Femur (tissue), 1 donor: ENCODE measurements at places on chromosomes 6 and 20.

GRCh38 chr6:35500782-35501181, 3.9 kb upstream of the TEAD3 start:
- DNase-seq, result no peak

- peak; percentile 53 for DNase-seq
Observed at GRCh38 chr20:62666736-62667529, 24.6 kb downstream of the SLCO4A1 start.

DNA sequence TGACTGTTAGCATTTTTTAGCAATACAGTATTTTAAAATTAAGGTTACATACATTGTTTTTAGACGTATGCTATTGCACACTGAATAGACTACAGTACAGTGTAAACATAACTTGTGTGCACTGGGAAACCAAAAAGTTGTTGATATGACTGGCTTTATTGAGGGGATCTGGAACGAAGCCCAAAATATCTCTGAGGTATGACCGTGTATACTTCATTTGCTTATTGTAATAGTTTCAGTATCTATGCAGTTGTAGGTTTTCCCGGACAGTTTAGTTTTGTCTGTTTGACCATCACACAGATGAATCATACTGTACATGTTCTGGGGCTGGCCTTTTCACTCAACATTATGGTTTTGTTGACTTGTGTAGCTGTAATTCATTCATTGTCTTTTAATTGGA, 6.9 kb upstream of the ZBTB12 start:
- no peak for DNase-seq

- DNase-seq, result no peak
Observed at GRCh38 chr6:146297815-146298214, 245.8 kb upstream of the RAB32 start.

GRCh38 chr6:167654389-167654788, 172.3 kb upstream of the AFDN start:
- no peak for DNase-seq

DNA sequence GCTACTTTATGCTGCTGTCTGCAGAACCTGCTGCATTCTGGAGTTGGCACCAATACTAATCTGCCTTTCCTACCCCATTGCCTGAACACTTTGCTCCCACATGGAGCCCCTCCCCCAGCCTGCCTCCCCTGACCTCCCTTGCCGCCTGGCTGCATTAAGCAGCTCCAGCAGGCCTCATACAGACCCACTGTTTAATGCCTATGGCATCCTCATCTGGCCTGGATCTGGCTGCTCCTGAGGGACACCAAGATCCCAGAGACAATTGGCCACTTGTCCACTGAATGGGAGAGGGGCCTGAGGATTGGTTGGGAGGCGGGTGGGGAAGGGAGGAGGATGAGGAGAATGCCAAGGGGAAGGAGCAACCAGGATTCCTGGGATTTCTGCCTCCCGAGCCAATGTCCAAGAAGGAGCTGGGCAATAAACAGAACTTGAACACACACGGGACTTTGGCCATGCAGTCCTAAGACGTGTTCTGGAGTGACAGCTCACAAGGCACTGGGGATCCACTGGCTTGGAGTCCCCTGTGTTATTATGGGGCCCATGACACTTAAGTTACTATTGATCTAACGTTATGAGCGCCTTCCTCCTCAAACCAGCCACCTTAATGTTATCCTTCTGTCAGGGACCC, 10.4 kb upstream of the KCNK5 start:
- DNase-seq, result peak; percentile 39

- no peak for DNase-seq
Observed at GRCh38 chr6:125446011-125446410, 144.2 kb upstream of the HDDC2 start.

DNA sequence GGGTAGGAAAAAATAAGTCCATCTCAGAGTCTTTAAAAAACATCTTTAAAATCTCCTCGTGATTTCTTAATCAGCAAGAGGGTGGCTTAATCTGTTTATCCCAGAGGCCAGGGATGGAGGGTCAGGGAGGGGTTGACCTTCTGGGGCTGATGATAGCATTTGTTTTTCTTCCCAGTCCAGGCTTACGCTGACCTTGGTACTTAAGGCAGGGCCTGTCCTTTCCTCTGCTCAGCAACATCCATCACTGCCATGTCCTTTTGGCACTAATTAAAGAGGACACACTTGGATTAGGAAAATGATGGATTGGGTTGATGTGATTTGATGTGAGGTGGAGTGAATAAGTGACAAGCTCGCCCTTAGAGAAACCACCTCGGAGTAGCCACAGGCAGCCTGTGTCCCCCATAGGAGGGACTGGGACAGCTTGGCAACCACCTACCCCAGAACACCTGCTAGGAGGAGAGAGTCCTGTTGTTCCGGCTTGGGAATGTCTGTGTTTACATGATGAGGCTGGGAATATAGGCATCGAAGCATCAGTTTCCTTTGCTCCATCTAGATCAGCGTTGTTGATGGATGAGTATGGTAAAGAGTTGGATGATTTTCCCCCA, 44.2 kb downstream of the PHACTR3 start:
- DNase-seq, result no peak

GRCh38 chr6:129959358-129959930, 58.9 kb upstream of the L3MBTL3 start:
- DNase-seq, result no peak

DNA sequence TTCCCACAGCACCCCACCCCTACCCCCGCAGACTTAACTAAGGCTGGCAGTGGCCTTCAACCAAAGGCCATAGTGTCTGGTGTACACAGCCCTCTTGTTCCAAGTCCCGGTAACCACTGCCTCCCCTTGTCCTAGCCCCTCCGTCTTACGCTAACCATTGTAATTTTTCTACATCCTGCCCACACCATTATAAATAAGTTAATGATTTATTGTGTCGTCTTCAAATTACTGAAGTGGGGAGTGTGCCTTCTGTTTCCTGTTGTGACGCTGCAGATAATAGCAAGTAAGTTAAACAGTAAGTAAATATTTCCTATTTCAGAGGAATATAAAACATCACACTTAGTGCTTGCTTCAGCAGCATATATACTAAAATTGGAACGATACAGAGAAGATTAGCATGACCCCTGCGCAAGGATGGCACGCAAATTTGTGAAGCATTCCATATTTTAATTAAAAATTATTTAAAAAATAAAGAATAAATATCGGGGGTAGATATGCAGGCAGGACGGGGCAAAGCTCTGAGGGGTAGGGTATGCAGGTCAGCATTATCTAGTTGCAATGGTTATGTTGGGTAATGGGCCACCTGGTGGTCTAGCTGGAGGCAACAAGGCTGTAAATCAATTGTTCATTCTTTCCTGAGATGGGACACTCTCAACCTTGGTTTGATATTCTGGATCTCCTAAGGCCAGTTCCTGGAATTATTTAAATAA, 15.1 kb downstream of the SRSF6 start:
- no peak for DNase-seq

- DNase-seq, result no peak
Observed at GRCh38 chr6:140533526-140533925, 1159.1 kb upstream of the CITED2 start.

GRCh38 chr6:167937948-167938911, 59.2 kb upstream of the KIF25 start:
- DNase-seq, result no peak

GRCh38 chr20:6341491-6341890, 218.7 kb upstream of the FERMT1 start:
- DNase-seq, result no peak

- no peak for DNase-seq
Observed at GRCh38 chr6:38877721-38878120, 162.6 kb downstream of the DNAH8 start.

DNA sequence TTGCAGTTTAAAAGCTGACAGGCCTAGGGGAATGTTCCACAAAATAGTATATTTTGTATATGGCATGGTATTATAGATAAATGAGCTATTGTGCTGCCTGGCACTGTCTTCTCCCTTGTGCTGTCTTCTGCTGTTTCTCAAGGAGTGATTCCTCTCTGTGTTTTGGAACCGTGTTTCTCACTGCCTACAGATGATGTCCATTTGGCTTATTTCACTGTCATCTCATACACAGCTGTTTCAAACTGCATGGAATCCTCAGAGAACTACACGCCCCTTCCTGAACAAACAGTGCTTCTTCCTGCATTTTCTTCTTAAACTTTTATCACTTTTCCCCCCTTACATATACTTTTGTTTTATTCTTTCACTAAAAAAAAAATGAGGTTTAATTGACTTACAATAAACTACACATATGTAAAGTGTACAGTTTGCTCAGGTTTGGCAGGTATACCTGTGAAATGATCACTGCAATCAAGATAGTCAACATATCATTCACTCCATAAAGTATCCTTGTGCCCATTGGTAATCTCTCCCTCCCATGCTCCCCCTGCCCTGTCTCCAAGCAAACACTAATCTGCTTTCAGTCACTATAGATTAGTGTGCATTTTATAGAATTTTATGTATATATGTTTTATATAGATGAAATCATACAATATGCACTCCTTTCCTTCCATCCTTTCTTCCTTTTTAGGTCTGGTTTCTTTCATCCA, 43.0 kb downstream of the CBFA2T2 start:
- no peak for DNase-seq

- DNase-seq, result no peak
Observed at GRCh38 chr6:132481189-132481588, 31.7 kb downstream of the STX7 start.

- DNase-seq, result no peak
Observed at GRCh38 chr6:90080876-90081481, 186.7 kb downstream of the GJA10 start.

GRCh38 chr6:41685641-41686380, 47.5 kb downstream of the MDFI start:
- no peak for DNase-seq

GRCh38 chr6:82245376-82245775, 2.2 kb downstream of the IBTK start:
- no peak for DNase-seq

- peak; percentile 77 for DNase-seq
Observed at GRCh38 chr20:50762435-50763220, 31.2 kb downstream of the PARD6B start.

- DNase-seq, result peak; percentile 66
Observed at GRCh38 chr20:37336369-37337207, 9.4 kb upstream of the SRC start.

DNA sequence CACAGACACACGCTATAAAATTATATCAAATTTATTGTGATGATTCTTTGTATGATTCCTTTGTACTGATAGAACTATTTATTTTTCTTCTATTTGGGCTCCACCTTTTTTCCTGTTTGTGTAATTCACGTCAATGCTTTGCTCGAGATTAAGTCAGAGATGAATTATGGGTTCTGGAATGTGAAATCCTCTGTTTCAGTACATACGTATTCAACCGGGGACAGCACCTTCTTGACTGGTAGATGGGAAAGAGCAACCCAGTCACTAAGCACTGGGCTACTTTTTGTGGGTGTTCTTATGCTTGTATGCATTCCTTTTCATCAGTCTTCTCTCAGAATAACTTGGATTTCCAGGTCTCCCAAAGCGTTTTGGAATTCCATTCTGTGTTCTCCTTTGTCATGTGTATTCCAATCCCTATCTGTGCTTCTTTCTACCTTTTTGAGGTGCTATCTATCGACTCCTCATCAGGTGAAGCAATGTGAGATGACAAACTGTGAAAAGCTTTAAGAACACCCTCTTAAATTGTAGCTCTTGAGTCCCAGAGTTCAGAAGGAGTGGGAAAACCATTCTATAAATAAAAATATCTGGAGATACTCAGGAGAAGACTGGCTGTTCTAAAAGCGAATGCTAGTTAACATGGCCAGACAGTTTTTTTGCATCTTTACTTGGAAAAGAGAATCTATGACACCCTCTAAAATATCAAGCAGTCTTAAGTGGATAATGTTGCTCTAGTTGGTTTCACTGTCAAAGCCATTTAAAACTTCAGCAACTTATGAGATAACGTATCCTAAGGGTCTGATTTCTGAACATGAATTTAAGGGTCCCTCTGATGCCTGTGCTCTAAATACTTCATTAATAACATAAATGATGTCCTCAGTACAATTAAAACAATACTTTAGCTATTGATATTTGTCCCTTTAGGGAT, 197.7 kb upstream of the PREP start:
- no peak for DNase-seq

DNA sequence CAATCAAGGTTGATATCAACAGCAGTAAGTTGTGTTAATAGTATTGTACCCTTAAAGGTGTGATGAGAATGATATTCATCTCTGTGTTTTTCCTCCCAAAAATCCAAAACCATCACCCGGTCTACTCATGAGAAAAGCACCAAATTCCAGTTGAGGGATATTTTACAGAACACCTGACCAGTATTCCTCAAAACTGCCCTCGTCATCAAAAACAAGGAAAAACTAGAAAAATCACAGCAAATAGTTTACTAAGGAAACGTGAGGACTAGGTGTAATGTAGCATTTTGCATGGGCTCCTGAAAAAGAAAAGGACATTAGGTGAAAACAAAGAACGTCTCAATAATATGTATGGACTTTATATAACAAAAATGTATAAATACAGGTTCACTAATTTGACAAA, 394.4 kb upstream of the NRSN1 start:
- no peak for DNase-seq

DNA sequence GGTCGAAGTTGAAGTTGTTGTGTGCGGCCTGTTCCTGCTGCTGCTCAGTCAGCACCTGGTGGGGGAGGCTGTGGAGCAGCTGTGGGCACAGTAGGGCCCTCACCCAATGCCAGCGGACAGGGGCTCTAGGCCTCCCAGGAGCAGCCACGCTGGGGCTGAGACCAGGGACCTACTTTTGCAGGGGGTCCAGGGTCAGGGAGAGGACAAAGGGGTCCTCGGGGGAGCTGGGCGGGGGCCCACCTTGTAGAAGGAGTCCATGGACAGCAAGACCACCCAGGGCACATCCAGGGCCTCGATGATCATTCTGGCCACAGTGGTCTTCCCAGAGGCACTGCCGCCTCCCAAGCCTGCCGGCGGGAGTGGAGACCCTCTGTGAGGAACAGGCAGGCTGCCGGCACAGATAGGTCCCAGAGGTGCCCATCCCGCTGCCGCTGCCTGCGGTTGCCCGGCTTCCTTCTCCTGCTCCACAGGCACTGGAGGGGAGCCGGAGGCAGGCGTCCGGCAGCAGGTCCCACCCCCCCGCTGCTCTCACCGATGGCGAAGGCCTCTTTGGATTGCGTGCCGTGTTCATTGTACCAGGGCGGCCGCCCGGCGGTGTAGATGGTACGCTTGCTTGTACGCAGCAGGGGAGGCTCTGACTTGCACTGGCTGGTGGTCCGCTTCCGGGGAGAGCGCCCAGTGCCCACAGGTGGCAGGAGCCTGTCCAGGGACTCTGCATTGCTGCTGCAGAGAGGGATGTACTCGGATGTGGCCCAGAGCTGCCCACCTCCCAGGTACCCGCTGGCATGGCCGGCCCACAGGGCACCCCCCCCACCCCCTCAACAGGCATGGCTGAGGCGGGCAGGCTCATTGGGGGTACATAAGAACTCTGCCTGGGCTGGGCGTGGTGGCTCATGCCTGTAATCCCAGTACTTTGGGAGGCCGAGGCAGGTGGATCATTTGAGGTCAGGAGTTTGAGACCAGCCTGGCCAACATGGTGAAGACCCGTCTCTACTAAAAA, 10.0 kb downstream of the UCKL1 start:
- no peak for DNase-seq

GRCh38 chr6:102075539-102075938, 682.0 kb downstream of the GRIK2 start:
- no peak for DNase-seq

DNA sequence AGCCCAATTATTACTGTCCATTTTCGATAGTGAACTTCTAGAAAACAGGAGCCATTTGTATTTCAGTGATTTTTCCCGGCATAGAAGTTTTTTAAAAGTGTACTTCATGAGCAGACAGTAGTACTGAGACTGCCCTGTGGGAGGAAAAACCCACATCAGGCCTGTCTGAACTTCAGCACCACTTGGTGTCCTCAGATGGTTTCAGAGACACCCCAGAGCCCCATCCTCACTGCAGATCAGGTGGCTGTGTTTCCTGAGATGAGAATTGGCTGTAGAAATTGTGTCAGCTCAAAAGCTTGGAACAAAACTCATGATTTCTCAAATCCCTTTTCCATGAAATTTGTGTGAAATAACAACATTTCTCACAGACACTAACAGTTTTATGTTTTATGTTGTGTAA, 110.0 kb upstream of the RIN2 start:
- DNase-seq, result no peak
